ENCODE measurements at places on chromosomes 12 and 14.

DNA sequence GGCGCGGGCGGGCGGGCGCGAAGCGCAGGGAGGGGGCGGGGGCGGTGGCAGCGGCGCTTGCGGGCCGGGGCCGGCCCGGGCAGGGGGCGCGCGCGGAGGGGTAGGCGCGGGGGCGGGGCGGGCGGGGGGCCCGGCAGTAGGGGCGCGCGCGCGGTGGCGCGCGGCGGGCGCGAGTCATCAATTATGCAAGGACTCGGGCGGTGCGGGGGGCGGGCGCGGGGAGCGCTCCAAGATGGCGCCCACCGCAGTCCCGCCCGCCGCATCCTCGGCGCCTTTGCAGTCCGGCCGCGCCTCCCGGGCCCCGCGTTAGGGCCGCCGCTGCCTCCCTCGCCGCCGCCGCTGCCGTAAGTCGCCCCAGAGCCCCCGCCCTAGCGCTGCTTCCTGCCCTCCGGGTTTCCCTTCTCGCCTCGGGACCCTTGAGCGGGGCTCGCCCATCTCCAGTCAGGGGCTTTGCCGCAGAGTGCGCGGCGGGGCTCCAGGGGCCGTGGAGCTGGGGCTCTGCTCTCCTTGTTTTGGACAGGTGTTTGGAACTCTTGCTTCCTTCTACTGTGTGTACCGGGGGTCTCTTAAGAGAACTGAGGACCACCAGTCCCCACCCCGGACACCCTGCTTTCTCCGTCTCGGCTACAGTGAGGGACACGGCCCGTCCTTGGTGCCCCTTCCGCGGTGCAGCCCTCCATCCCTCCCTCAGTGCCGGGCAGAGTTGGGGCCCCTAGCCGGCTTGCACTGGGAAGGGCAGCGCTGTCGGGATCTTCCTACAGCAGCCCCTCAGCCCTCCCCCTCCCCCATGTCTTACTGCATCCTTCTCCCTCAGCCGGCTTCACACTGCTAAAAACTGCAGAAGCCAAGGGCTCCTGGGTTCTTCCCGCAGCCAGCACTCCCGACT, at the start of gene SCN8A:
Gene SCN8A, plus strand, starts transcription at position 218 of the 886 bp plus-strand sequence. CDS start 71,585 bp downstream, outside the sequence.
- peak; percentile 41 for DNase-seq

DNA sequence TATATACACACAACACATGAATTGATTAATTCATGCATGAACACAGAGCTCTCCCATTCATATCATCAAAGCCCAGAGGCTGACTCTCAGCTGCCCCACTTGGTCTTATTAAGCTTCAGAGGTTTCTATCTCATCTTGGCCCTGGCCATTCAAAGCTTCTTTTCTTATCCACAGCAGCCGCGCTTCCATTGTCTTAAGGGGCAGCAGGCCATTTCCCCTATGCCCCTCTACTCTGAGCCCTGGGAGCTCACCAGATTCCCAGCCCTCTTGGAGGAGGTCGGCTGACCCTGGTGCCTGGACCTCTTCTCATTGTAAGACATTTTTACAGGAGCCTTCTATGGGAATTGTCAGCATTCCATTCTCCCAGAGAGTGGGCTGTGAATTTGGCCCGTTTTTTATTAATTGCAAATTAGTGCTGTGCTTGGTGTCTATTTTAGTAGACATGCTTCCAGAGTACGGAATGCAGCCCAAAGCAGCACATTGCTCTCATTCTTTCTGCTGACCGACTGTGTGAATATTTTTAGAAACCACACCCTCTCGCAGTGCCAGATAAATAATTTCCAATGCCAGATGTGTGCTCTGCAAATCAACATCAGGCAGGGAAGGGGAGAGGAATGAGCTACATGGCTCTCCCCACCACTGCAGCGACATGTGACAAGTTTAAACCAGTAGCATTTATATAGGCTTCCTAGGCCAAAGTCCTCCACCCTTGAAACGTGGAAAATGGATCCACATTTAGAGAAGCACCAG, 58.5 kb downstream of the NUAK1 start:
- no peak for DNase-seq

DNA sequence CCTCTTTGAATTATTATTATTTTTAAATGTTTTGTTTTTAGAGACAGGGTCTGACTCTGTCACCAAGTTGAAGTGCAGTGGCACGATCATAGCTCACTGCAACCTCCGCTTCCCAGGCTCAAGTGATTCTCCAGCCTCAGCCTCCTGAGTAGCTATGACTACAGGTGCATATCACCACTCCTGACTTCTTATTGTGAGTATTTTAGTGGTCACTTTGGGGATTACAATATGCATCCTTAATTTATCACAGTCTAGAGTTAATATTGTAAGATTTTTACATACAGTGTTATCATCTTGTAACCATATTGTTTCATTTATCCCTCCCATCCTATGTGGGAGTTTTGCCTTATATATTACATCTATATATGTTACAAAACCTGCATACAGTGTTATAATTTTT, 13.4 kb downstream of the FGF23 start:
- no peak for DNase-seq

DNA sequence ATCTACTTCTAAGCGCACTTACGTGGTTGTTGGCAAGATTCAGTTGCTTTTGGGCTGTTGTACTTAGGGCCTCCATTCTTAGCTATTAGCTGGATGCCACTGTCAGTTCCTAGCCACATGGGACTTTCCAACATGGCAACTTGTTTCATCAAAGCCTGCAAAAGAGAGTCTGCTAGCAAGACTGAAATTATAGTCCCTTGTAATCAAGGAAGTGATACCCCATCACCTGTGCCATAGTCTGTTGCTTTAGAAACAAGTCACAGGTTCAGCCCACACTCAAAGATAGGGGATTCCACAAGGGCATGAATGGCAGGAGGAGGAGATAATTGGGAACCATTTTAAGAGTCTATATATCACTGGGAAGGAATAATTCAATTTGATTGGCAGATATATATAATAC, 27.1 kb upstream of the SLC17A8 start:
- DNase-seq: no peak

DNA sequence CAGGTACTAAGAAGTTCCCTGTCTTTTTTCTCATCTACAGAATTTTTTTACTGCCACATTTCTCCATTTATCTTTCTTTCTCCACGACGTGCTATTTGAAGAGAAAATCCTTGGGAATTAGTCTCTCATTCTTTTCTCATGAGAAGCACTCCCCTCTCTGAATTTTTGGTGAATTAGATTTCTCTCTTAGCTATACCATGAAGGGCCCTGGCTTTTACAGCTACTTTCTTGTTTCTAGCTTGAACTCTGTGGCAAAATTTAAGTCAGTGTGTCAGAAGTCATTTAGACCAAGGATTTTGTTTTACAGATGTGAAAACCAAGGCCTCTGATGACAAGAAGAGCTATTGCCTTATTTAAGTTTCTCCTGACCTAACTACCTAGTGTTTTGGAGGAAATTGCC, 213.1 kb downstream of the AEBP2 start:
- DNase-seq: no peak

- DNase-seq: no peak
Measured at GRCh38 chr14:74945261-74945851, 10.0 kb downstream of the PGF start.

GRCh38 chr14:50812180-50812579, 18.8 kb downstream of the NIN start:
- DNase-seq: no peak

All from activated CD4-positive, alpha-beta T cell treated with anti-CD3 and anti-CD28 coated beads, Interleukin-2, amount 50 U/mL, for 1 hour (primary cell).